ENCODE measurements at places on chromosomes 4 and X. TPM values are rescaled to one million over a fixed set of nuclear protein-coding genes. Genes with fewer than 3 reads are reported as not detected.

The ZAR1 gene
- polyA plus RNA-seq, result 0.08 TPM

The HGFAC gene
- polyA plus RNA-seq, result 0.81 TPM

The CTAG2 gene
- not detected for polyA plus RNA-seq

The TCEAL7 gene
- polyA plus RNA-seq, result 24.2 TPM

The FGD1 gene
- 21.2 TPM for polyA plus RNA-seq

The USP51 gene
- 10.3 TPM for polyA plus RNA-seq

The MGARP gene
- 0.55 TPM for polyA plus RNA-seq

The CA5B gene
- 17.4 TPM for polyA plus RNA-seq

The FAM50A gene
- 43.1 TPM for polyA plus RNA-seq

The FAM53A gene
- polyA plus RNA-seq, result 2.5 TPM

The MAGEC2 gene
- polyA plus RNA-seq, result not detected

The BMP3 gene
- 77.6 TPM for polyA plus RNA-seq

The DNAJB14 gene
- polyA plus RNA-seq, result 48.4 TPM

The LAMP2 gene
- polyA plus RNA-seq, result 88.5 TPM

The PCYT1B gene
- polyA plus RNA-seq, result 6.4 TPM

The TEX13D gene
- polyA plus RNA-seq, result not detected

The RTL9 gene
- 0.45 TPM for polyA plus RNA-seq

The SLC49A3 gene
- 10.5 TPM for polyA plus RNA-seq

The PHEX gene
- polyA plus RNA-seq, result 9.0 TPM

The IL13RA1 gene
- polyA plus RNA-seq, result 34.8 TPM

The AWAT2 gene
- polyA plus RNA-seq, result not detected

The CLTRN gene
- polyA plus RNA-seq, result 3.3 TPM

The LINC00632 gene
- 31.3 TPM for polyA plus RNA-seq

The GPR82 gene
- polyA plus RNA-seq, result 0.11 TPM

The PCDH7 gene
- 53.9 TPM for polyA plus RNA-seq

The MAB21L2 gene
- polyA plus RNA-seq, result 0.06 TPM

The SYNPO2 gene
- 4.9 TPM for polyA plus RNA-seq

The PNMA3 gene
- 2.6 TPM for polyA plus RNA-seq

The FHDC1 gene
- 10.2 TPM for polyA plus RNA-seq

The SRPX gene
- polyA plus RNA-seq, result 29.2 TPM

The EPHA5 gene
- polyA plus RNA-seq, result 0.12 TPM

The OTC gene
- not detected for polyA plus RNA-seq

The ENPEP gene
- 42.0 TPM for polyA plus RNA-seq

The AFP gene
- 25.5 TPM for polyA plus RNA-seq
